ENCODE measurements at places on chromosomes 6 and 20.

GRCh38 chr6:8889514-8889913 lies 454.2 kb upstream of the SLC35B3 start:
- no peak for DNase-seq

- no peak for DNase-seq
Measured at GRCh38 chr6:85568411-85568810, 25.2 kb downstream of the SNX14 start.

GRCh38 chr6:157563611-157564284 lies 182.8 kb downstream of the ZDHHC14 start:
- DNase-seq, result no peak

- no peak for DNase-seq
Measured at GRCh38 chr6:18326001-18326400, 61.1 kb upstream of the RNF144B start.

DNA sequence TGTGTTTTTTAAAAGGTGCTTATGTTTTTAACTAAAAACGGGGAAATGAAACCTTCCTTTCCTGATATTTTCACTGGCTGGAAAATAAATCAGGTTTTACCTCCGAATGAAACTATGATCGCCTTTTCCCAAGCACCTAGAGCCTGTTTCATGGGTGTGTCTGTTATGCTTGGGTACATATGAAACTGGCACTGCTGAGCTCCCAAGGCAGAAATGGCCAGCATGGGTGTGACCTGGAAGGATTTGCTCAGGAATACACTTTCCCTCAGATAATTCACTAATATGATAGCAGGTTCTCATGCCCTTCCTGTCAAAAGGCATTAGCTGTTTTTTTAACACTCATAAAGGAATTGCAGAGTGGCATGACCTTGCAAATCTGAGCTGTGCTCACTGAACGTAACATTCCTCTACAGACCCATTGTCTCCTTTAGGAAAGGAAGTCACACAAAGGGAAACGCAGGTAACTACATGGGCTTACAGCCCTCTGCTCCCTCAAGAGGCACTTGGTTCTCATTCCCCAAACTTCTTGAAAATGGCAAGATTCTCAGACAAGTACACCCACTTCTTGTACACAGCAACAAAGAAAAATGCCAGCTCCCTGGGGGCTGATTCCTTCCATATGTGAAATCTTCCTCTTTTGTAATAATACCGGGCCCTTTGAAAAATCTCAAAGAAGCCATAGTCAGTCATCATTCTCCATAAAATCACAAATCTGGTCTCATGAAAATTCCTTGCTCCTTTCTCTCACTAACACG lies 72.7 kb downstream of the METTL24 start:
- no peak for DNase-seq

DNA sequence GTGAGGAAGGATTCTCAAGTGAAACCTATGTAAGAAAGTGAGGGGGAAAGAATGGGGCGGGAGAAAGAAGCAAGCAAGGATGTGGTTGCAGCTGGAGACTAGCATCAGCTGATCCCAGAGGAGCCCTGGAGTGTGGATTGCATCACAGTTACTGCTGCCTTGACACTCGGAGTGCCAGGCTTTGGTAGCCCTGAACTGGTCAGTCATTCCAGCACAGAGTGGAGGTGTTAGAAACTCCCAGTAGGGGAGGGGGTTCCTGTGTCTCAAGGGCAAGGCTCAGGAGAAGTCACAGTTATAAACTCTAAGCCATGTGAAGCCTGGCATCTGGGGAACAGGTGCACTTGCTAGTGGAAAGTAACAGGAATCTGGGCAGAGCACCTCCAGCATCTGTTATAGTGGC lies 23.5 kb downstream of the SNAP25 start:
- no peak for DNase-seq

- DNase-seq, result no peak
Measured at GRCh38 chr6:12138381-12138780, 126.3 kb downstream of the HIVEP1 start.

DNA sequence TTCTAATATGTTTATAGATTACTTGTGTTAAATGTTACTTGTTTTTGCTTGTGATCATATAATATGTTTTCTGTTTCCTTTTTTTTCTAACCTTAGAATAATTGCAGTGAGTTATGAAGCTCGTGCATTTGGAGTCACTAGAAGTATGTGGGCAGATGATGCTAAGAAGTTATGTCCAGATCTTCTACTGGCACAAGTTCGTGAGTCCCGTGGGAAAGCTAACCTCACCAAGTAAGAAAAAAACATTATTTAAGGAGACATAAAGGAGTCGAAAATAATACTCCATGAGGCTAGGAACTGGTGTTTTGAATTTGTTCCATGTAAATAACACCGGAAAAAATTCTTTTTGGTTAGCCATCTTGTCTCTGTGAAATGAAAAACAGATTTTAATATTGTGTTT lies 6.9 kb downstream of the POLH start:
- no peak for DNase-seq

GRCh38 chr6:46023216-46023915 lies 7.7 kb upstream of the CLIC5 start:
- DNase-seq, result no peak

DNA sequence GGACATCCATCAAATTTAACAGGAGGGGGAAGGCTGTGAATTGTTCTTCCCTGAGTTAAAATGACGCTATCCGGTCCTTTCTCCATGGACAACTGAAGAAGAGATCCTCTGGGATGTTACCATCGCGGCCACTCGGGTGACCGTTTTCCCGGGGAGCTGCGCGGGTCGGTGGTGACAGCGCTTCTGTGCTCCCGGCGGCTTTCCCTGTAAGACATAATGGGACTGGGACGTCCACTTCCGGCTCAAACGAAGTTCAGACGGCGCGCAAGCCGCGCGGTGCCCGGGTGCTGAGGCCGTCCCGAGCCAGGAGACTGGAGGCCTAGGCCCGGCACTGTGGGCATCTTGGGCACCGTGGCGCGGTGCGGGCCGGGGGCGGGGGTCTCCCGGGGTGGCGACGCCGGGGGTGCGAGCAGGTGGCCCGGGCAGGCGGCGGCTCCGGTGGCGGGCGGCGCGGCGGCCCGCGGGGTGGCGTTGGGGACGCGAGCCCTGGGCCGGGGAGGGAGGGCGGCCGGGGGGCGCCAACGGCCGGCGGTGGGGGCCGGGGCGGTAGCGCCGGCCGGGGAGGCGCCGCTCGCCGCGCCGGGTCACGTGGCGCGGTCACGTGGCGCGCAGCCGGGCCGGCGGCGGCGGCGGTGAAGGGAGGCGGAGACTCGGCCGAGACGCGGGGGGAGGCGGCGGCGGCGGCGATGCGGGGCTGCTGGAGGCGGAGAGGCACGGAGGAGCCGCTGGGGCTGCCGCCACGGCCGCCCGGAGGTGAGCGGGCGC lies 63.6 kb downstream of the GTF2H5 start:
- peak; percentile 38 for DNase-seq

DNA sequence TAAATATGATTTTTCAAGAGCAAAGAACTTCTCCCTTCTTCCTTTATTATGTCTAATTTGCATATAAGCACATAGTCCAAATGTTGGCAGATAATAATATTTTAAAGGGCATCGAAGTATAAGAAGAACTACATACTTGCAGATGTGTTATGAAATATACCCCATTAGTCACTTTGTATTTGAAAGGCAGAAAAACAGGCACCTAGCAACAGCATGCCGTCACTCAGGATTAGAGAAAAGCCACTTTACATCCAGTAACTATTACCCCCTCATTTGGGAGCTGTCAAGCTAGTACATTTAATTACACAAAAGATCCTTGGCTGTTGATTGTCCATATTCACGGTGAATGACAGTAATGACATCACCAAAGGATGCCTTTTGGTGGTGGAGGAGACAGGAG lies 99.3 kb upstream of the ARMC2 start:
- no peak for DNase-seq

DNA sequence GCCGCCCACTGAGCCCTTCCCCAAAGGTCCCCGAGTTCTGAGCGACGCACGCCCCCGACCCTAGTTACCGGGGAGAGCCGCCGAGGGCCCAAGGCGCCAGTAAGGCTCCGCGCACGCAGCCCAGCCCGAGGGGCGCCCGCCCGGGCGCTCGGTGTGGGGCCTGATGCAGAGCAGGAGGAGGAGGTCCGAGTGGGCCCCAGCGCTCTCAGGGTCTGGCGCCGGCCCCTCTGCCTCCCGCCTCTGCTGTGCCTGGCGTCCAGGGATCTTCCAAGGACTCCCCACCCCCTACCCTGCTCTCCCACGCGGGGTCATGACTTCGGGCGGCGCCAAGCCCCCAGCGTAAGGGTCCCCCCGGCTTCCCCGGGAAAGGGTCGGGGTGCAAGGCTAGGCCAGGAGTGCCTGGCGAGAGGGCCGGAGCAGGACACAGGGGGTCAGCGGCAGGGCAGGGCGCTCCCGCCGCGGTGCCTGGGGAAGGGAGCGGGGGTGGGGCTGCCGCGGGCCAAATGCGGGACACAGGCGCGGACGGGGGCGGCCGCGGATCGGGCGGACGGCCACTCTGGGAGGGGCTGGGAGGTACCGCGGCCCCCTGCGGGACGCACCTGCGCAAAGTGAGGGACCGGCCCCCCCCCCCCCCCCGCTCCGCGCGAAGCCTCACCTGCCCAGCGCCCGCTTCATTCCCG lies 637 bp downstream of the ABHD12 start:
- peak; percentile 80 for DNase-seq

DNA sequence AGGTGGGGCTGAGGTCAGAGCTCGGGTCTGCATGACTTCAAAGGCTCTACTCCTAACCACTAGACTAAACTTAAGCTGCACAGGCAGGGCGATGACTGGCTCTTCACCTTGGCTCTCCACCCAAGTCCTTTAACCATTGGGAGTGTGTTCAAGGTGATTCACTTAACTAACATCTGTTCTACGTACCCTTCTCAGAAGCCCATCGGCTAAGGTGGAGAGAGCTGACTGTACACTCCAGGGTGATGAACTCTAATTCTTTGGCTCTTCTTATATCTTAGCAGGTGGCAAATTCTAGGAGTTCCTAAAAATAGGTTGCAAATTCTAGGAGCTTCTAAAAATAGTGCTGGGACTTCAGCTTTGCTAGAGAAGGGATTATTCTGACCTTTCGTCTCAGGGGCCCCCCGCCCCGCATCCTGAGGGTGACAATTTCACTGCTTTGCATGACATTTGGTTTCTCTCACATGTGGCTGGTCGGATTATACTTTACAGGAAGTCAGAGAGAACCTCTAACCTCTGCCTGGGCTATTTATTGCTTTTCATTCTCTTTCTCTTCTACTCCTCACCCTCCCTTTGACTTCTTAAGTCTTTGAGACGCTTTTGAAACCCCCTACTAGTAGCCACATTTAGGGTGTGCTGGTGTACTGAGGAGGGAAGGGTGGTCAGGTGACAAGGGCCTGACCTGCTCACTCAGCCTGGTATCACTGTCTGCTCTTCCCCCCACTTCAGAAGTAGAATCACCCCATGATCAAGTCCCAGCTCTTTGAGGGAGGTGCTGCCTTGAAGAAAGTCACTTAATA lies 55.5 kb downstream of the PRDM1 start:
- no peak for DNase-seq

- no peak for DNase-seq
Measured at GRCh38 chr20:16518784-16519084, 54.5 kb downstream of the KIF16B start.

DNA sequence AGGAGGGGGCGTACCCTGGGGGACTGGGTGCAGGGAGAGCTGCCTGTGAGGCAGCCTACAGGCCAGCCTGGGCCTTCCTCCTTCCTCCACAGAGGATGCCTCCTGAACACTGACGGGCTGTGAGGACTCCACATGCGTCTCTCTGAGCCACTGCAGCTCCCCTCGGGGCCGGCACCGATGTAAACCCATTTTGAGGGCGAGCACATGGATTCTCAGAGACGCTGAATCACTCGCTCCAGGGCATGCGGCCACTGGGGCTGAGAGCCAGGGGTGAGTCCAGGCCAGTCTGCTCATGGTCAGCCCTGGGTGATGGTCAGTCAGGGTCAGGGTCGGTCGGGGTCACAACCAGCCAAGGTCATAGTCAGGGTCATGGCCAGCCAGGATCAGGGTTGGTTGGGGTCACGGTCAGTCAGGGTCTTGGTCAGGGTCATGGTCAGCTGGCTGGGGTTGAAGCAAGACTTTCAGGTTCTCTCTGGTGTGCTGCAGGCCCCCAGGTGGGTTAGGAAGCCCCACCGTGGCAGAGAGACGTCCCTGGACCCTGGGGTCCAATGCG lies 14.7 kb upstream of the RBBP8NL start:
- DNase-seq, result no peak

- no peak for DNase-seq
Measured at GRCh38 chr6:166907373-166907841, 48.9 kb downstream of the RNASET2 start.

GRCh38 chr6:105601541-105602236 lies 198.8 kb upstream of the PREP start:
- DNase-seq, result no peak

DNA sequence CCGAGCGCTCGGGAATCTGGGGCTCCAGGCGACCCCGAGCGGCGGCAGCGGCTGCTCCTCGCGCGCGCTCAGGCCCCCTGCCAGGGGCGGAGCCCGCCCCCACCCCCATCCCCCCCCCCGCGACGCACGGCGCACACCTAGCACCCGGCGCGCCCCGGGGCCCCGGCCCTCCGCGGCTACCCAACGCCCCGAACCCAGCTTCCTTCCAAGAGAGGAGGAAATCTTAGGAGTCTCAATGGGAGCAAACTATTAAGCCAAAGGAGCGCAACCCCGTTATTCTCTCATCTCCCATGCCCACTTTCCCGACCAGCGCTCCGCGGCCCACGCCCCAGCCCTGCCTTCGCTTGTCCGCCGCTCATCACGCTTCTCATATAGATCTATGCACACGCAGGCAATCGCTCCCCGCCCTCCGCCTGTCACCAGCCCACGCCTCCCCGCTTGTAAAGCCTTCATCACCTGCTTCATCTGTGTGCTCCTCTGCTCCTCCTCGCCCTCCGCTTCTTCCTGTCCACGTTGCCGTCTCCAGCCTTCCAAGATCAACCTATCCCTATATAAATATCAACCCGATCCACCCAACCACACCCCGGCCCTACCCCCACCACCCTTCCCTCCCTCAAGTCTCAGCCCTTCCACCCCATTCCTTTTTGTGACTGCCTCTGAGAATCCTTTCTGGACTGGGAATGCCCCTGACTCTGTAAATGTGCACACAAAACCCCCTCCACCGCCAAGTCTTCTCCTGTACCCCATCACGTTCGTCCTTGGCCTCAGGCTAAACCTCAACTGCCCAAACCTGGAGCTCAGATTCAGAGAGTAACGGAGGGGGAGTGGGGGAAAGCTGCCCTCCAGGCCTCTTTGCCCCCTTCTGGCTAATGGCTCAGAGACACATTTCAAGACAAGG lies at the start of gene DLK2:
Gene DLK2, minus strand, starts transcription at position 18 of the 898 bp plus-strand sequence. CDS start 723 bp downstream, outside the sequence.
- no peak for DNase-seq

- no peak for DNase-seq
Measured at GRCh38 chr6:169370666-169371343, 117.2 kb upstream of the THBS2 start.

DNA sequence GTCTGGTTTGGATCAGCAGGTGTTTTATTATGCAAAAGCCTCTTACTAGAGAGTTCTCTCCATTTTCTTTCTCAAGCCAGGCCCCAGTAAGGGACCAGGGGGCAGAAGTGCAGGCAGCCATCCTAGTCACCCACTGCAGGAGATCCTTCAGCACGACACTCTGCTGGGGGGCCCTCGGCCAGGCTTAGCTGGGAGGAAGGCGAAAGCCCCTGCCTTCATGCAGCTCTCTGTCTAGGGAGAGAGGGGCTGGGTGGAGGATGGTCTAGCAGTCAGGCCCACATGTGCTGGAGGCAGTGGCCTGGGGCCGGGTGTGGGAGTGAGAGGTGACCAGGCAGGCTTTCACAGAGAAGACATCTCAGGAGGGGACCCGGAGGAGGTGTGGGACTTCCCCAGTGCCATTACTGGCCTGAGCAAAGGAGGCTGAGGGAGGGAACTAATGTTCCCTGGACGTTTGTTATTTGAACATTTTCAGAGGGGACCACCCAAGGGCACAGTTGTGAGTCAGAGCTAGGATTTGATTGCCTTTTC lies 33.5 kb upstream of the VSTM2L start:
- no peak for DNase-seq

GRCh38 chr20:38774167-38774566 lies 25.9 kb downstream of the ACTR5 start:
- no peak for DNase-seq
